ENCODE measurements at places on chromosomes 2 and 18.

DNA sequence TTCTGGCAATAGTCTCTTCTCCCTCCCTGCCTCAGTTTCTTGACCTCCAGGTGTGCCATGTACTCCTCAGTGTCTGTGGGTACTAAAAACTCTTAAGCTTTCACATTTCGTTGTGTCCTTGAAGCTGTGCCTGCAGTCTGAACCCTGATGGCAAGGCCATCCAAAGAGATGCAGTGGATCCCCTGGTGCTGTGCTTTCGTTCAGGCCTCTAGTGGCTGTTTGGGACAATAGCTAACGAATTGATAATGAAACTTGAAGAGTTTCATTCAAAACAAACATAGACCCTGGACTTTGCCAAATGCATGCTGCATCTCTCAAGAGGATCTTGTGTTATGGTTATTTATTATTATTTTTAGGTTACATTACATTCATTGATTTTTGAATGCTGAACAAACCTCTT is 523.1 kb upstream of the FSIP2 start:
- no peak for DNase-seq

DNA sequence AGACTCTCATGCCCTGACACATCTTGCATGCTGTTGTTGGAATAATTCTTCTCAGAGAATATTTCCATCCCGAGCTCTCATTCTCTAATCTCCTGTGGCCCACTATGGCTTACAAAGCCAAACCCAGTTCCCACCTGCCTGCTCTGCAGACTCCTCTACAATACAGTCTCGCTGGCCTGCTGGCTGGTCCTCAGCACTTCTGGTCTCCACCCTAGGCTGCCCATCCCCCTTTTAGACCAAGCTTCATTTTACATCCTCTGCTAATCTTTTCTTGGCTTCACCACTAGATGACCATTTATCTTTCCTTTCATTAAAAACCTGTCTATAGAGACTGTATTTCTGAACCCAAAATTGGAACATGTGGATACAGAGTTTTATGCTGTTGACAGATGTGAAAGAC is 42.5 kb upstream of the YPEL5 start:
- DNase-seq, result no peak

- no peak for DNase-seq
Measured at GRCh38 chr2:190271783-190272456, 47.7 kb downstream of the HIBCH start.

DNA sequence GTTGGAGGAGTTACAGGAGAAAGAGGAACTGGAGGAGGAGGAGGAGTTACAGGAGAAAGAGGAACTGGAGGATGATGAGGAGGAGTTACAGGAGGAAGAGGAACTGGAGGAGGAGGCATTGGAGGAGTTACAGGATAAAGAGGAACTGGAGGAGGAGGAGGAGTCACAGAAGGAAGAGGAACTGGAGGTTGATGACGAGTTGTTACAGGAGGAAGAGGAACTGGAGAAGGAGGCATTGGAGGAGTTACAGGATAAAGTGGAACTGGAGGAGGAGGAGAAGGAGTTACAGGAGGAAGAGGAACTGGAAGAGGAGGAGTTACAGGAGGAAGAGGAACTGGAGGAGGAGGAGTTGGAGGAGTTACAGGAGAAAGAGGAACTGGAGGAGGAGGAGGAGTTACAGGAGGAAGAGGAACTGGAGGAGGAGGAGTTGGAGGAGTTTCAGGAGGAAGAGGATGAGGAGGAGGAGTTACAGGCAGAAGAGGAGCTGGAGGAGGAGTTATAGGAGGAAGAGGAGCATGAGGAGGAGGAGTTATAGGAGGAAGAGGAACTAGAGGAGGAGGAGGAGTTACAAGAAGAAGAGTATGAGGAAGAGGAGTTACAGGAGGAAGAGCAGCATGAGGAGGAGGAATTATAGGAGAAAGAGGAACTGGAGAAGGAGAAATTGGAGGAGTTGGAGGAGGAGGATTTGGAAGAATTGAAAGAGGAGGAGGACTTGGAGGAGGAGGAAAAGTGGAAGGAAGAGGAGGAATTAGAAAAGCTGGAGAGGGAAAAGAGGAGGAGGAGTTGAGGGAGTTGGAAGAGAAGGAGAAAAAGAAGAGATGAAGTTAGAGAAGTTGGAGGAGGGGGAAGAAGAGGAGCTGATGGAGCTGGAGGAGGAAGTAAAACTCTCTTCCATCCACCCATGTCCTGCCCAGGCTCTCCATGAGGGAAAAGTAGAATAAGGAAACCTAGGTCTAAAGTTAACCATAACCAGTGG is 37.2 kb downstream of the CLASP1 start:
- no peak for DNase-seq

GRCh38 chr2:12155303-12156051 is 409.0 kb downstream of the LPIN1 start:
- DNase-seq, result no peak
